ENCODE measurements at places on chromosomes 2 and 18.

GRCh38 chr2:172062402-172063004 lies 22.8 kb upstream of the DLX1 start:
- DNase-seq: no peak

DNA sequence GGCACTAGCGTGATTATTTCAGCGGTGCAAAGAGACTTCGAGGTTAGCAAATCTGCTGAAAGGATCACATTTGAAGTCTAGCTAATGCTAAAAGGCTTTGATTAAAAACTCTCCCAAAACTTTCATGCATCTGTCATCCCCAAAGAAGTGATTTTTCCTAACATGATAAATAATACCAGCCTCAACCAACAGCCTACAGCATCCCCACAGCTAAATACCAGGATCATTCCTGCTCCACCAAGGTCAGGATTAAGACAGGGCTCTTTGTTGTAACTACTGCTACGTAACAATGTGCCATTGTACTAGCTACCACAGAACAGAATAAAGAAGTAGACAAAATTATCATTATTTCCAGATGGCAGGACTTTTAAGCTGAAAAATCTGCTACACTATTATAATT lies 1.6 kb downstream of the OR6B3 start:
- no peak for DNase-seq

- no peak for DNase-seq
Observed at GRCh38 chr2:160409480-160409879, 84.1 kb downstream of the RBMS1 start.

GRCh38 chr2:101732199-101732598 lies 34.7 kb downstream of the MAP4K4 start:
- no peak for DNase-seq

GRCh38 chr2:207625014-207625907 lies at the start of gene METTL21A:
Gene METTL21A (minus strand): TSS chr2:207625394. CDS start chr2:207624375, 1,019 bp downstream.
- DNase-seq: peak; percentile 92

GRCh38 chr2:20110876-20111275 lies 59.4 kb upstream of the LAPTM4A start:
- DNase-seq: no peak

- no peak for DNase-seq
Observed at GRCh38 chr2:120831891-120832290, 96.2 kb downstream of the GLI2 start.

- DNase-seq: peak; percentile 72
Observed at GRCh38 chr2:237695201-237695780, 67.9 kb downstream of the LRRFIP1 start.

GRCh38 chr2:53938904-53939303 lies 31.9 kb downstream of the PSME4 start:
- DNase-seq: no peak

- DNase-seq: no peak
Observed at GRCh38 chr2:43898134-43898837, 59.5 kb downstream of the ABCG8 start.
